ENCODE measurements at places on chromosomes 16 and 17. TPM values are rescaled to one million over a fixed set of nuclear protein-coding genes. Genes with fewer than 3 reads are reported as not detected.
A peak's percentile ranks its signal among the peaks of the same experiment; 100 is the strongest.

DNA sequence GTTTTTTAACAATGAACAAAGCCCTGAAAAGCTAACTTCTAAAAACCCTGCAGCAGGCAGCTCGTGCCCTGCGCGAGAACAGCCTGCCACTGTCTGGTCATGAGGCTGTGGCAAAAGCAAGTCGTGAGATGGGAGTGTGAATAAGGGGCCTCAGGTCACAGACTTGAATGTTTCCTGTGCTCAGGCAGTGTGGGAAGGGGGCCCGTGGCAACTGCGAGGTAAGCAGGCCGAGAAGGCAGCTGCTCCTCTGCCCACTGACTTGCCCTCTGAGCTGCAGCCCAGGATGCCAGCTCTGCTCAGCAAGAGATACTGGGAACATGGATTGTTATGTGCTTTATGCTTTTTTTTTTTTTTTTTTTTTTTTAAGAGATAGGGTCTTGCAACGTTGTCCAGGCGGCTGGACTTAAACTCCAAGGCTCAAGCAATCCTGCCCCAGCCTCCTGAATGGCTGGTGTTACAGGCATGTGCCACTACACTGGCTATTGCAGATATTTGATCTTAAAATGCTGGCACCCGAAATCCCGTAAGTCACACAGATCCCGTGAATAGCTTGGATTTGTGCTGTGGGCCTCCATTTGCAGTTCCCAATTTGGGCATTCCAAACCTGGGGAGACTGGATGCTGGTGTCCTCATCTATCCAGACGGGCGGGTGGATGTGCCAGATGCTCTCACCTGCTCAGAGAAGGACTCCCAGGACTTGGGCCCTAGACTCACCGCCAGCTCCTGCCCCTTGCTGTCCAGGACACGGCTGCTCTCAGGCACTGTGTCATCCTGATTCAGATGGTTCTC lies 44.0 kb downstream of the UBN1 start:
- DNase-seq, result no peak

DNA sequence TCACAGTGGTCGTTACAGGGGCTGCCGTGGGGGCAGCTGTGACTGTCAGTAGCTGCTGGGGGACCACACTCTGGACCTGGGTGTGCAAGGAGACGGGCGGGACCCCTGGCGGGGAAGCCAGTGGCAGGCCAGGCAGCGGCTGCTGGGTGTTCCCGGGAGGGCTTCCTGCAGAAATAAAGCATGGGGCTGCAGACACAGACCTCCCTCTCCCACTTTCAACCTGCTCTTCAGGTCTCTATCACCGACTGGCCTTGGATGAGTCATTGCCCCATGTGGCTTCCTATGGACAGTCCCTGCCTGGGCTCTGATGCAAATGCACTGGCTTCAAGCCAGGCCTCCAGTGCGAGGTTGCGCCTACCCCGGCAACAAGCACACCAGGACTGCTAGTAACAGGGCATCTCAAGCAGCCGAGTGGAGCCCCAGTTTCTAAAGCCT lies 17.2 kb downstream of the SREBF1 start:
- DNase-seq, result peak; percentile 92

DNA sequence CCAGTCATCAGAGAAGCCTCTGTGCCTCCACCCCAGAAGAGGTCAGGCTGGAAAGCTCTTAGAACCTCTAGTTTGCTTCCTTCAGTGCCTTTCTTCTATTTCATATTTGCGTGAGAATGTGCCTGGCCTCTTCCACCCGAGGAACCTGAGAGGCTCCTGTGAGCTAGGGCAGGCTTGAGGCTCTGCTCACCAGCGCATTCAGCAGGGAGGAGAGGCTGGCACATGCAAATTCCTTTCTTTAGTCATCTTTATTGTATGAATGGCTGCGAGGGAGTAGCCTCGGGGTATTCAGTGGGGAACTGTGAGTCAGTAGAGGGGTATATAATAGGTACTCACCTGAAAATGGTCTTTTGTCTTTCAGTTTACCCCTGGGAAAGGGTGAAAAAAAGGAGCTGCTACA lies 268.3 kb downstream of the ABCC12 start:
- no peak for DNase-seq

GRCh38 chr17:16178836-16179235 lies 36.5 kb downstream of the NCOR1 start:
- DNase-seq, result no peak

- DNase-seq, result no peak
Measured at GRCh38 chr16:85530370-85530739, 82.8 kb upstream of the GSE1 start.

The GUCY2D gene
- not detected for total RNA-seq

- no peak for DNase-seq
Measured at GRCh38 chr16:83955218-83956130, 2.4 kb downstream of the OSGIN1 start.

The CTRB2 gene
- total RNA-seq, result not detected

The C1QTNF8 gene
- total RNA-seq, result not detected

The CA5A gene
- total RNA-seq, result not detected

The ABAT gene
- 12.8 TPM for total RNA-seq

The DNAH9 gene
- total RNA-seq, result not detected

- peak; percentile 65 for DNase-seq
Measured at GRCh38 chr16:47713225-47713595, 252.1 kb downstream of the PHKB start.

GRCh38 chr16:84893849-84894599 lies 74.2 kb downstream of the CRISPLD2 start:
- no peak for DNase-seq

DNA sequence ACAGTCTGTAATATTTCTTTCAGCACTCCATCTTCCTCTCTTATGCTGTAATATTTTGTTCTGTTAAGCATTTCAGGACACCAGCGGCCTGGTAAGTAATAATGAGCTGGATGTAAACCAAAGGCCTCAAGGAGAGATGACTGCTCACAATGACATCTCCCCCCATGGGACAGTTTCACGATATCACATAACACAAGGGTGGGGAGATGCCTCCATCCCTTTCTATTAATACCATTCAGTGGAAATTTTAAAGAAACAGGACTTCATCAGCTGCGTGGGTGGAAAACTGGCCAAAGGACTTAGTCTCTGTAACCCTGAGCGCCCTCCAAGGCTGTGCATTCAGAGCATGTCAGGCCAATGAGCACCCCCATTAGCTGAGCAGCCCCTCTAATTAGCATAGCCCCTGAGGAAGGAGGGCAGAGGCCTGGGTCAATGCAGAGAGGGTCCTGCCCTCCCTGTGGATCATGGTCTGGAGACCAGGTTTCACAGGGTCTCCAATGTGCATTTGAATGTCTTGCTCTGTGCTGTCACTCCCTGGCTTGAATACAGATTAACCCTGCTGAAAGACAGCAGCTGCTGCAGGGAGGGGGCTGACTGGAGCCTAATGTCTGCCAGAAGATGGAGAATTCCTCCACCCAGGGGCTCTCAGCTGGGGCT lies 156.4 kb downstream of the HS3ST2 start:
- DNase-seq, result no peak

DNA sequence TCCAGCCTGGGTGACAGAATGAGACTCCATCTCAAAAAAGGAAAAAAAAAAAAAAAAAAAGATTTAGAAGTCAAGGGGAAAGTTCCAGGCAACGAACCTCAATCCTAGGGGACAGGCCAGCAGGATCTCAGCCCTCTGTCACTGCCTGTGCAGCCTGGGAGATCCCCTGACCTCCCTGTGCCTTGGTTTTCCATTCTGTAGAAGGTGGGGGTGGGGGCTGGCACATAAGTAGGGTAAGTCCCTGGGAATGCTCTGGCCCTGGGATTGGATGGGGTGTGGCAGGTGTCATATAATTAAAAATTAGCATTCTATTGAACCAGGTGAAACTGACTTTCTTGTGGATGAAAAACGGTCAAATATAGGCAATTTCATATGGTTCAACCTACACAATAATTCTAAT lies 90.5 kb downstream of the C16orf78 start:
- no peak for DNase-seq

The TMEM235 gene
- not detected for total RNA-seq

DNA sequence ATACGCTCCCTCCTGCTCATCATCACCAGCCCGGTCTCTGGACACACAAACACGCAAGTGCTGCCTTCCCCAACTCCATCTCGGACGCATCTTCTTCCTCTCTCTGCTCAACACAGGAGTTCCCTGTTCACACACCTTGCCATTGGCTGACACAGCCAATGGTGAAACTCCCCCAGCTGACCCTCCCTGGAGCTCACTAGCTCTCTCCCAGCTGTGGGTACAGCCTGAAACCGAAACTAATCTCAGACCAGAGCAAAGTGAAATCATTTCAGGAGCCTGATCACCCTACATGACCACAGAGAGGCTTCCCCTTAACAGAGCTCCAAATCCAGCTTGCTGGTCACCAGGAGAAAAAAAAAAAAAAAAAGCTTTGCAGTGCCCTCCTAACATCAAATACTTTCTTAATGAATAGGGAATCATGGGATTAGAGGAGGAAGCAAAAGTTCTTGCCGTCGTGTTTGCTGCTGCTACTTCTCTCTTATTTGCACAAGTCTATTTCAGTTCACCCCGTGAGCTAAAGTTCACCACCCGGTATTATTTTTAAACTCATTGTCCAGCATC lies 8.3 kb downstream of the CUEDC1 start:
- DNase-seq, result peak; percentile 28

GRCh38 chr16:23283571-23283970 lies 18.5 kb upstream of the SCNN1B start:
- DNase-seq, result no peak

The ZNF785 gene
- total RNA-seq, result 12.6 TPM

- DNase-seq, result no peak
Measured at GRCh38 chr17:35345445-35345925, 27.9 kb downstream of the SLFN11 start.

DNA sequence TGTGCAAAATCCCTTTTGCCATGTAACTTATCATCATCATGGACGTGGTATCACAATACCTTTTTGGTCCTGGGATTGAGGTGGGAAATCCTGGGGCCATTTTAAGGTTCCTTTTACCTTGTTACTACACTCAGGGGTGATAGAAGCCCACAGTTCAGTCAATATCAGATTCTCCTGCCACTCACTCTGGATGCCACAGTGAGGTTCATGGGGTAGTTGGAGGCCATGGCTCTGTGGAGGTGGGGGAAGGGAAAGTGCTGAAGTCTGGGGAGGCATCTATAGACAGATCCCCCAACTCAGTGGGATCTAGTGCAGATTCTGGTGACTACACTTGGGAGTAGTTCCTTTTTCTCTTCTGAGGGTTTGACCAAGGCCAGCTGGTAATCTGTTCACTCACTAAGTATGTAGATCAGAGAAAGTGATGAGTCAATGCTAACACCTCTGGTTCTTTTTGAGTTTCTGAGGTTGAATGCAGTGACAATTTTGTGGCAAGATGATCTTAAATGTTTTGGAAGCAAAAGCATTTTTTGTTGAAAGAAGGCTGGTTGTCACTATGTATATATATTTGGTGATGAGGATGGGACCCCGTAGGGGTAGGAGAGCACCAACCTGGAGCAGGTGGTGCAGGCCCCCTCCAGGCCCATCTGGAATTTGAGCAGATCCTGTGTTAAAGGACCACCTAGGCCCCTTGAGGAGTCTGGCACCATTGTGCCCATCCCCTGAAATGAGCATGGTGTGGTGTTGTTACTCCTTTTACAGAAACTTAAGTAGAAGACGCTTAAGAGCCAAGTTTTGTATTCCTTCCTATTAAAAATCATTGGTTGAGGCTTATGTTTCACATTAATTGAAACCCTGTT lies 18.8 kb upstream of the IRF8 start:
- DNase-seq, result peak; percentile 32
